ENCODE measurements at places on chromosomes 5 and 9.

- no peak for DNase-seq
Observed at GRCh38 chr9:36828611-36829013, 205.5 kb downstream of the PAX5 start.

GRCh38 chr5:34630596-34630995, 25.5 kb upstream of the RAI14 start:
- no peak for DNase-seq

- no peak for DNase-seq
Observed at GRCh38 chr9:120654272-120654671, 60.0 kb downstream of the MEGF9 start.

- DNase-seq, result no peak
Observed at GRCh38 chr9:74821636-74822035, 66.1 kb downstream of the TRPM6 start.

DNA sequence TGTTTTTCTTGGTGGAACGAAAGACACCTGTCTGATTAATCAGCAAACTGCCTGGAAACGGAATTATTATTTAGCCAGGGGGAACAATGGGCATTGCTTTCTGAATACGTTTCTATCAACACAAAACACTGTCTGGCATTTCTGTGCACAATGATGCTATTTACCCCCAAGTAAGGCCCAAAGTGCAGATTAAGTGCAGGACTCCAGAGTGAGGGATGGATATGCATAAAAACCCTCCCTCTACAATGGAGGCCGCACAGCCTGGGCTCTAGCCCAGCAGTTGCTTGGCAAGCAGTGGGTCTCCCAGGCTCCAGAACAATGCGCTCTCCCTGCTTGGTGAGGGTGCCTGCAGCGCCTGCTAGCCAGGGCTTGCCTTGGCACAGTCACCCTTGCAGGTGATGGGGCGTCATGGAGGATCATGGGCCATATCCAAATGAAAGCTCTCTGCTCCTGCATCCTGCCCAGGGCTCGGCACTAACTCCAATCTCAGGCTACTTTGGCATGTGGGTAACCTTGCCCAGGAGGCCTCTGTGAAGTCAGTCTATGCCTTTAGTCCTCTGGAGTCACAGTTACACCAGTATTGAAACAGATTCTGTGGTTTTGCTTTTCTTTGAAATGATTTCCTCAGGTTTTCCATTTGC, 11.5 kb upstream of the SPATA24 start:
- no peak for DNase-seq

- no peak for DNase-seq
Observed at GRCh38 chr9:95266649-95267048, 50.9 kb downstream of the FANCC start.

DNA sequence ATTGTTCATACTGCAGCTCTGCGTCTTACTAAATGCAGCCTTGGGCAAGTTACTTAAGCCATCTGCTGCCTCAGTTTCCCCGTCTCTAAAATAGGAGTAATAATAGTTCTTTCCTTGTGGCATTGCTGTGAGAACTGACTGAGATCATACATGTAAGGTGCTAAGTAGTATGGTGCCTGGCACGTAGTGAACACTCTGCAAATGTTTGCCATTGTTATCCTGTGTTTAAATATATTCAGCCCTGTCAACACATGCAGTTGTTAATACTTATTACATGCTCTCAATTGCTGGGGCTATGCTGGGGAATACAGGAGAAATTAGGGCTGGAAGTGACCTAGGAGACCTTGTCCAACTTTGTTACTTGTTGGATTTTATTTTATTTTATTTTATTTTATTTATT, 105.2 kb upstream of the RAI14 start:
- DNase-seq, result no peak

DNA sequence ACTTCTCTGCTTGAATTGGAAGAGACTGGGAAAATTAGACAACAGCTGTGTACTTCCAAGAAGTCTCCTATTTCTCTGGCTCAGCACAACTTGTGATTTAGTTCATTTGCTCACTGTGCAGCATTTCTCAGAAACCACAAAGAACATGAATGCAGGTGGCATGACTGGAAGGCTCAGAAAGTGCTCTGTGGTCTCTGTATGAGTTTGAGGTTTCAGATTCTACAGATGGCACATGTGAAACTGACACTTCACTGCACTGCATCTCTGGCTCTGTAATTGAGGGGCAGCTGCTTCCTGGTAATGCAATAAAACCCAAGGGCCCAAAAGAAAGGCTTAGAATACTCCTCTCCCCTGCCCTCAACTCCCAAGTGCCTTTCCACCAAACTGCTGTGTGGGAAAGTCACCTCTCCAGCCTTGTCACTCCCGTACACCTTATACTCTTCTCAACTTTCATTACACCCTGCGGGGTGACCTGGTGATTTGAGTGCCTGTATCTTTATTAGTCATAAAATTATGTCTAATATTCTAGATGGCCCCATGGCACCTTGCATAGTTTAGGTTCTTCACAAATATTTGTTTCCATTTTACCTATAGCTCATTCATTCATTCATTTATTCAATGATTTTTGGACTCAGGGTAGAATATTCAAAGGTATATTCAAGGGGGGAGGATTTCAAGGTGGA, 82.5 kb downstream of the ESM1 start:
- no peak for DNase-seq

DNA sequence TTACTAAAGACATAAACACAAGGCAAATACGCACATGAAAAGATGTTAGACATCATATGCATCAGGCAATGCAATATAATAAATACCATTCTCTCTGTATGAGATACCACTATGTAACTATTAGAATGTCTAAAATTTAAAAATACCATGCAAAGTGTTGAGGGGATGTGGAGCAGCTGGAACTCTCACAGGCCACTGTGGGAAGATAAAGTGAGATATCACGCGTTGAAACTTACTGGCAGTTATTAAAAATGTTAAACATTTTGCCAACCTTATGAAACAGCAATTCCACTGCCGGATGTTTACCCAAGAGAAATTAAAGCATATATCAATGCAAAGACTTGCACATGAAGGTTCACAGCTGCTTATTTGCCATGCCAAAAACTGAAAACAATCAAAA, 556.7 kb downstream of the LRRC70 start:
- no peak for DNase-seq

DNA sequence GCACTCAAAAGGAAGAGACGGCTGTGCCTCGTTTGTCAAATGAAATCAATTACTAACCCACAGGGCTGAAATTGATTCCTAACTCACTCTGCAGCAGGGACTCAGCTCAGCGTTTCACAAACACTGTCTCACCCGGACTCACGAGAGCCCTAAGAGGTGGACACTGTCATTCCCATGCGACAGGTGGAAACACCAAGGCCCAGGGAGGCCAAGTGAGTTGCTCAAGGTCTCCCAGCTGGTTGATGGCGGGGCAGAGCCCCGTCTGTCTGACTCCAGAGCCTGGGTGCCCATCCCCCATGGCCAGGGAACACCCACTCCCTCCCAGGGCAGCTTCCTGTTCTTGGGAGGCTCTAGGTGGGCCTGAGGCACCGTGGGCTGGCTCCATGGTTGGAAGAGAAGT, 1.3 kb upstream of the PLPP7 start:
- DNase-seq, result no peak

DNA sequence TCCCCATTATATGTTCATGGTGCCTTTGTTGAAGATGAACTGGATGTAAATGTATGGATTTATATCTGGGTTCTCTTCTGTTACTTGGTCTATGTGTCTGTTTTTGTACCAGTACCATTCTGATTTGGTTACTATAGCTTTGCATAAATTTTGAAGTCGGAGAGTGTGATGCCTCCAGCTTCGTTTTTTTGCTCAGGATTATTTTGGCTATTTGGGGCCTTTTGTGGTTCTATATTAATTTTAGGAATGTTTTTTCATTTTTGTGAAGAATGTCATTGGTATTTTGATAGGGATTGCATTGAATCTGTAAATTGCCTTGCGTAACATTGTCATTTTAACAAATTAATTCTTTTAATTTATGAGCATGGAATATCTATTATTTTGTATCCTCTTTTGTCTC, 36.6 kb upstream of the ZNF366 start:
- DNase-seq, result no peak

DNA sequence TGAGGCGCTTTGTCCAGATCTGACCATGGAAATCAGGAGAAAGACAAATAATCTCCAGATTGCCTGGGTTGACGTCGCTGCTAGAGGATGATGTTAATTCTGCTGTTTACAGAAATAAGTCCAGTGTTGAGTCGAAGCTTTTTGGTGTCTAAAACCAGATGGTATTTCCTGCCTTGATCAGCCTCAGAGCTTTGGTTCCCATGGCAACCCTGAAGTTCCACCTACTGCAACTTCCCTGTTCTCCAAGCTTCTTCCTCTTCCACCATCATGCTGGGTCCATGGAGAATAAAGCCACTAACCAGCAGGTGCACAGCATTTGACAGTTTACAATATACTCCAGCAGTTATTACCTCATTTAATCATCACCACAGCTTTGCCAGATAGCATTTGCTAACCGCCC, 18.0 kb upstream of the GABBR2 start:
- DNase-seq, result no peak
